NCI-H1105 treated with DMSO at 0.1 percent for 48 hours (cell line): ENCODE measurements at places on chromosomes 7 and 10.
A peak's percentile ranks its signal among the peaks of the same experiment; 100 is the strongest.

DNA sequence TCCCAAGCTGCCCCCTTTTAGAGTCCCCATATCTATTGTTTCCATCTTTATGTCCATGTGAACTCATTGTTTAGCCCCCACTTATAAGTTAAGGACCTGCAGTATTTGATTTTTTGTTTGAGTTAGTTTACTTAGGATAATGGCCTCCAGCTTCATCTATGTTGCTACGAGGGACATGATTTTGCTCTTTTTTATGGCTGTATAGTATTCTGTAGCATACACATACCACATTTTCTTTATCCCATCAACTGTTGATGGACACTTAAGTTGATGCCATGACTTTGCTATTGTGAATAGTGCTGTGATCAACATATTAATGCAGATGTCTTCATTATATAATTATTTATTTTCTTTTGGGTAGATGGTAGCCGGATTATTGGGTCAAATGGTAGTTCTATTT, 576.9 kb downstream of the ANKRD7 start:
- DNase-seq: no peak

DNA sequence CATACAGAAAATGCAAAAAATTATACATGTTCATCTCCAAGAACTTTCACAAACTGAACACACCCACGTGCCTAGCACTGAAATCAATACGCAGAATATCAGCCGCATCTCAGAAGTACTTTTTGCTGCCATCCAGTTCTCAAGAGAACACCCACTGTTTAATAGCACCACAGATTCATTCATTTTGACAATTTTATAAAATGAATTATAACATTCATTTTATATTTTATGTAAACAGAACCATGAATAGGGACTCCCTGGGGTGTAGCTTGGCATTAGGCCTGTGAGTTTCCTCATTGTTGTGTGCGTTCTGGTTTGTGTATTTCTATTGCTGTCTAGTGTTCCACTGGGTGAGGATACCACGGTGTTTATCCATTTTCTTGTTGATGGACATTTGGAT, 77.3 kb upstream of the PIP4K2A start:
- DNase-seq: no peak

DNA sequence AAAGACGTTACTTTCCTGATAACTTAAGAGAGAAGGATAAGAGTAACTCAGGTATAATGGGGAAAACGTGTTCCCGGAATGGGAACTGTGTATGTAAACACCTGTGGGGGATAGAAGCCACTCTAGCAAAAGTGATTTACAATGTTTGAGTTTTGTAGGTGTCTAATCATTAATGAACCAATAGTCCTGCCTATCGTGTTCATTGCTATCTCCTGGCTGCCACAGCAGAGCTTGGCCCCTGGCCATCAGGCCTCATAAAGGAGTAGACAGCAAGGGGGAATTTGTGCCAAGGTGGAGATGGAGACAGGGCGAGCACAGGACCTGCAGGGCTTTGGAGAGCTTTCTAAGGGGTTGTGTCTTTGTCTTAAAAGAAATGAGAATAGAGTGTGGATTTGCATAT, 102.1 kb downstream of the GAD2 start:
- peak; percentile 26 for DNase-seq

- DNase-seq: no peak
Observed at GRCh38 chr10:51892965-51893658, 193.7 kb upstream of the CSTF2T start.

DNA sequence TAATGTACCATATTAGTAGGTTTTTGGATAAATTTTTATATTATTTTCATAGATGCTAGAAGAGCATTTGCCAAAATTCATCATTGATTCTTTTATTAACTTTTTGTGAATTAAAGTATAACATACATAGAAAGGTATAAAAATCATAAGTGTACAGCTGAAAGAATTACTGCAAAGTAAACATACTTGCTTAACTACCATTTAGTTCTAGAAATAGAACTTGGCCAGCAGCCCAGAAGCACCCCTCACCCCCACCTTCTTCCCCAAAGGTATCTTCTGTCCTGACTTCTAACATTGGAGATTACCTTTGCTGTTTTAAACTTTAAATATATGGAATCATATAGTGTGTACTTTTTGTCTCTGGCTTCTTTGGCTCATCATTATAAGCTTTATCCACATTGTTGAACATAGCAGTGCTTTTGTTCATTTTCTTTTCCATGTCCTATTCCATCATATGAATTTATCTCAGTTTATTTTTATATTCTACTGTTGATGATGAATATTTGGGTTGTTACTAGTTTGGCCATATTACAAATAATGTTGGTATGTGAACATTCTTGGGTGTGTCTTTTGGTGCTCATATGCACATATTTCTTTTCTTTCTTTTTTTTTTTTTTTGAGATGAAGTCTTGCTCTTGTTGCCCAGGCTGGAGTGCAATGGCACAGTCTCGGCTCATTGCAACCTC, 142.8 kb downstream of the ADK start:
- peak; percentile 71 for DNase-seq

DNA sequence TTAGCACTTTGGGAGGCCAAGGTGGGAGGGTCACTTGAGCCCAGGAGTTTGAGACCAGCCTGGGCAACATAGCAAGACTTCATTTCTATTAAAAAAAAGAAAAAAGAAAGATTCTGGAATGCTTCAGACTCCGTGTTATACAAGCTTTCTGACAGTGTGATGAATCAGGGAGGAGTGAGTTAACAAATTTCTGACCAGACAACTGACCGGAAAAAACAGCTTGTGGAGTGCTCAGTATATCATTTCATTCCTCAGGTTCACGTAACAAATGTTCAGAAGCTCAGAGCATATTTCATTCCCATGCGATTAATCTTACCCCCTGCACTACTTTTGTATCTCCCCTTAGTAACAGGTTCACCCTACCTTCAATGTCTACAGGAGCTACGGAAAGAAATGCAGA, 28.6 kb upstream of the TNPO3 start:
- DNase-seq: no peak

DNA sequence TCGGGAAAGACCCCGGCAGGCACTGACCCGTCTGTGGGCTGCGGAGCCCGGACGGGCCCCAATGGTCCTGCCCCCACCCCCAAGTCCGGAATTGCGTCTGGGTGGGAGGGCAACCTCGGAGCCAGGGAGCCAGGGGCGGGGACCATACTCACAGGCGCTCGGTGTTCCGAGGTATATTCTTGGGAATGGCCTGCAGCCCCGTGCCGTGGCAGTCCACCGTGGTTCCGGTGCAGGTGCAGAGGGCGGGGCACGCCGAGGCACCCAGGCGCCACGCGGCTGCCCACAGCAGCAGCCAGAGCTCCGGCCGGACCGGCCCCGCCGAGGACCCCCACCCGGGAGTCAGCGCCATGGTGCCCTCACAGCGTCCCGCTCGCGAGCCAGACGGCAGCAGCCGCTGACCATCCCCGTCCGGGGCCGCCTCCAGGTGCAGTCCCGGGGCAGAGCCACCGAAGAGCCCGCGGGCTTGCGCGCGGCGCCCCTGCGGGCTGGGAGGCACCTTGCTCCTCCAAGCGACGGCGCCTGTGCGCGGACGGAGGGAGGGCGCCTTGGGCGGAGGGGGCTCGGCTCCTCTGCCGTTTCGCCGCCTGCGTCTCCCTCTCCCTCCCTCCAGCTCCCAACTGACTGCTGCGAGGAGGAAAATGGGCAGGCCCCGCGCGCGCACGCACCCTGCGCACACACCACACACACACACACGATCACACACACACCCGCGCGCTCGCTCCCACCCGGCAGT, at the start of gene SLIT1:
SLIT1 (minus strand) TSS at position 634 of the 733 bp plus-strand sequence; CDS start at position 349, 285 bp downstream.
- peak; percentile 65 for DNase-seq
